ENCODE measurements at places on chromosomes 5 and 9.
A peak's percentile ranks its signal among the peaks of the same experiment; 100 is the strongest.

- ATAC-seq = no peak
These were observed 67.4 kb upstream of the HRH2 start for GRCh38 chr5:175590471-175590881.

DNA sequence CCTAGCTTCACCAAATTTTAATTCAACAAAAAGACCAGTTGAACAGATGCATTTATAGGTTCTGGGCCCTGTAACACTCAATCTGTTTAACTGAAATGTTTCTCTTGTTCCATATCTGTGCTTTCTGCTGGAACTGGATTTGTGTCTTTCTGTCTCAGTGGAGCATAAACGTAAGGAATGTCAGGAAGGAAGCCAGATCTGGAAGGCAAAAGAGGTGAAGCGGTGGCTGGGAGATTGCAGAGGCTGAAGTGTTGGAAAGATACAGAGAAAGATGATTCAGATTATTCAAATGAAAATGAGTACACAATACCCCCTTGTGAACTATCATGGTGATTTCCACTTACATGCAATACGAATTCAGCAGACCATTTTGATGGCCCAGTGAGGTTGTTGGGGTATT, 406.8 kb downstream of the BRINP1 start:
- no peak for ATAC-seq

GRCh38 chr9:85703398-85703797, 38.4 kb downstream of the AGTPBP1 start:
- ATAC-seq = no peak

GRCh38 chr5:155057626-155058025, 44.1 kb downstream of the KIF4B start:
- no peak for ATAC-seq

- ATAC-seq = peak; percentile 43
These were observed 16.6 kb downstream of the ZNF608 start for GRCh38 chr5:124729720-124730359.

DNA sequence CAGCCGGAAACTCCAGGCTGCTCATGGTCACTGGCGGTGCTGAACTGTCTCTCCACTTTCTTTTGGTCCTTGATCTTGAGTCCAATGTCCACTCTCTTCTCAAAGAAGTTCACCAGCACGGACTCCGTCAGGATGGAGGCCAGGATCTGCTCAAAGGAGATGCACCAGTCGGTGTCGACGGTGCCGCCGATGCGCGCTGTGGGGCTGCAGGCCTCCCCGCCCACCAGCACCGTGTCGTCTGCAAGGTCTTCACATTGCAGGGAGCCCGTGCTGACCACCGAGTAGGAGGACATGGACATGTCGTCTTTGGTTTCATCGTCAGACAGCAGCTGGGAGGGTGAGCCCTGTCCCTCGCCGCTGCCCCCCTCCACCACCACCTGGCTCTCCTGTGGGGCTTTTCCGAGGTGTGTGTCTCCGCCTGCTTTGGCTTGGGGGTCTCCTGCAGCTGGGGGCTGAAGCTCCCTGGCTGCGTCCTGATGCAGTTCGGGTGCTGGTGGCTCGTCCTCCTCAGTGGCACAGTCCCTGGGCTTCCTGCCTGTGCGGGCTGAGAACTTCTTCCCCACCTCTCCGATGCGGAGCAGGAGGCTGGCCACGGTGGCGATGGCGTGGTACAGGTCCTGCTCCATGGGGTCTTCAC, 5.0 kb upstream of the MRNIP start:
- ATAC-seq = no peak

DNA sequence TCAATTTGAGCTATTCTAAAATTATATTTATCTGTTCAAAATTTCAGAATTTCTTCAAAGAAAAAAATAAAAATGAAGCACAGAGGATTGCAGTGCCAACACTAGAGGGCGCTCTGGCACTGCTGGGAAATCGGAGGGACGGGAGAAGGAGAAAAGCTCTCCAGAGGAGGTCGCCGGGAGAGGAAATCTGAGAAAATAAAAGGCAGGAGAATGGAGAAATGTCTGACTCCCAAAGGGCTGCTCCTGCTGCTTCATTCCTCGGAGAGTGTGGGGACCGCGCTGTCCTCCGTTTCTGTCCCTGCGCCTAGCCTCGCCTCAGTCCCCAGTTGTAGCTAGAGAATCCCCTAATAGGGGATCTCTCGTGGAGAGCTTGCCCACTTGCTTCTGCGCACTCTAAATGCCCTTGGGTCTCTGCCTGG, 40.0 kb upstream of the ARSB start:
- ATAC-seq = no peak

All from stimulated activated memory B cell treated with anti-CD40 and anti-IgM and Interleukin-4, amounts not matched to agents 10 μg/mL and 1 μg/mL and 100 μg/mL, for 72 hours (primary cell).